Activated CD4-positive, alpha-beta T cell treated with anti-CD3 and anti-CD28 coated beads for 24 hours (primary cell): ENCODE measurements at places on chromosomes 16 and 17.

DNA sequence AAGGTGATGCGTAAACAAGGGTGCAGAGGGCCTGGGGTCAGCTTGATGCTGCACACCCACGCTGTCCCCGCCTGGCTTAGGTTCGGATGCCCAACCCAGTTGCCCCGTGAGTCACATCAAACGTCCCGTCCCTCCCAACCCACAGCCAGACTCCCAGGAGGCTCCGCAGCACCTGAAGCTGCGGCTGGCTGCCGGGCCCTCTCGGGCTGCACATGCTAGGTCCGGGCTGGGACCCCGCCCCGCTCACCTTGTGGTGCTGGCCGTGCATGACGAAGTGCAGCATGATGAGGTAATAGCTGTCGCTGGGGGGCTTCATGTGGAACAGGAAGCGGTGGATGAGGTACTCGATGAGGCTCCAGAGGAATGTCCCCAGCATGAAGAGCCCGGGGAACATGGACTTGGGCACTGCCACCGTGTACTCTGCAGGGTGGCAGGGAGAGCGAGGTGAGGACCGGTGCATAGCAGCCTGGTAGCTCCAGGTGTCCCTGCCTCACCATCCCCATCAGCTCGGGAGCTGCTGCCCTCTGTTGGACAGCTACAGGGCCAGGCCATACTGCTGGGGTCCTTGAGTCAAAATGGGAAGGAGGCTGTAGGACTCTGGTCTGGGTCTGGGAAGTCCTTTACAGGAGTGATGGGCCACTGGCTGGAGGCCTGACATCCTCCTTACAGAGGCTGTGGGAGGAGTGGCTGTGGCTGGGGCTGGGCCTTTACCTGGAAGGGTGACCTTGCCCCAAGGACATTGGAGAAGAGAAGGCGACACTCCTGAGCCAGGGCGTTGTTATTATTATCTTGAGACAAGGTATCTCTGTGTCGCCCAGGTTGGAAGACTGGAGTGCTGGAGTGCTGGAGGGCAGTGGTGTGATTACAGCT, 18.3 kb upstream of the MLKL start:
- DNase-seq = no peak

- no peak for DNase-seq
These were observed 822 bp downstream of the IGF2BP1 start for GRCh38 chr17:48997827-48998586.

GRCh38 chr16:10497132-10498101, 83.0 kb downstream of the EMP2 start:
- no peak for DNase-seq

- DNase-seq = no peak
These were observed 2.3 kb downstream of the NGFR start for GRCh38 chr17:49497148-49498028.

- DNase-seq = no peak
These were observed 6.2 kb downstream of the ADCY9 start for GRCh38 chr16:4110065-4110464.

- no peak for DNase-seq
These were observed 17.7 kb downstream of the KRT9 start for GRCh38 chr17:41553987-41554680.

DNA sequence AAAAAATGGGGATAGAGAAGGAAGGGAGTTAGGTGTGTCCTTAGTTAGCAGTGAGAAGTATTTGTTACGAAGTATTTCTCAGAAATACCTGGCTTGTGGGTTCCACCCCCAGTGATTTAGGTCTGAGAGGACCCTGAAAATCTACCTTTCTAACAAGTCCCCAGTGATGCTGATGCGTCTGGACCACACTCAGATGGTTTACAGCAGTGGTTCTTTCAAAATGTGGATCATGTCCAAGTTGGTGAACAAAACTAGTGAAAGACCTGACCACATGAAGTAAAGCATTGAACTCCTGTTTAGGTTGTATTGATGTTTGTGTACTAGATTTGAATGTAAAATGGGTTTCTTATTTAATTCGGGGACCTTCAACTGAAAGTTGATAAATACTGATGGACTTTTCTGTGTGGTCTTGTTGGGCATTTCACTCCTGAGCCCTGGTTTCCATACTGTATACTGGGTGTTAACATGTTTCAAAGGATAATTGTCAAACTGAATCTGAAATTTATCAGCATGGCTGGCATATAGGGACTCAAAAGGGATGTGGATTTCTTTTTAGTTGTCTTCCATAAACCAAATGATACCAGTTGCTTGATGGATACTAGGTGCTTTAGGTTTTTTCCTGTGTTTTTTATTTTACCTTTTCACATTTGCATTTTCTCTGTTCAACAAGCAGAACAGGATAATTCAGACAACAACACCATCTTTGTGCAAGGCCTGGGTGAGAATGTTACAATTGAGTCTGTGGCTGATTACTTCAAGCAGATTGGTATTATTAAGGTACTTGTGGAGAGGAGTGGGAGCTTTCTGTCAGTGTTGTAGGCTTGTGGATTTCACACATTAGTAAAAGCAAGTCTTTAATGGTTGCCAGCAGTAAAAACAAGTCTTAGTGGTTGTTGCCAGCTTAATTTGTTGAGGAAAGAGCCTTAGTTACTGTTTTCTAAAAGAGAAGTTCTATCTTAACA, 8.8 kb downstream of the FUS start:
- no peak for DNase-seq

- DNase-seq = no peak
These were observed 21.4 kb downstream of the WSB1 start for GRCh38 chr17:27315322-27315721.

DNA sequence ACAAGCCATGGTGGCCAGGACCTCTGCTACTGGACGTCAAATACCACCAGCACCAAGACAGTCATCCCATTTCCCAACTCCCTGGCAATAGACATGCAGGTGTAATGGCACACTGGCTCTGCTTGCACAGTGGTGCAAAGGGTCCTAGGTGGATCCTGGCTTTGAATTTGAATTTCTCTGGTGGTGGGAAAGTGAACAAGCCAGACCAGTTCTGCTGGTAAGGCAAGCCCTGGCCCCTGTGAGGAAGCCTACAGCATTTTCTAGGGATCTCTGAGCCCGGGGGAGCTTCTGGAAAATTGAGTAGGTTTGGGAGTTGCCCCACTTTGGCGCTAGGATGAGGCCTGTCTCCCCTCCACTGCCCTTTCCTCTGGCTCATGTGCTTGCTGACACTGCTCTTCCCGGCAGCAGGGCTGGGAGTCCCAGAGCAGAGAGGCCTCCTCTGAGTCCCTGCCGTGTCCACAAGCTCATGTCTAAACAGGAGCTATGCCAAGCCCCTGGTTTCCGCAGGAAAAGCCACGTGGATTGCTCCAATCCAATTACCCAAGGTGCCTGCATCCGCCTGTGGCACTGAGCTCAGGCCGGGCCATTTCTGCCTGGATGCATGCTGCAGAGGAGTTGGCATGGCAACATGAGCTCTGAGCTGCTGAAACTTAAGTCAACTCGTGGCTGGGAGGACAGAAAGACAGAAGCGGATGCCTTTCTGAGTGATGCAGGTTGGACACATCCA, 67.0 kb downstream of the PRMT7 start:
- no peak for DNase-seq
